ENCODE measurements at places on chromosomes 11 and 22. TPM values are rescaled to one million over a fixed set of nuclear protein-coding genes. Genes with fewer than 3 reads are reported as not detected.

TPBGL gene
- 3.1 TPM for polyA plus RNA-seq

DNA sequence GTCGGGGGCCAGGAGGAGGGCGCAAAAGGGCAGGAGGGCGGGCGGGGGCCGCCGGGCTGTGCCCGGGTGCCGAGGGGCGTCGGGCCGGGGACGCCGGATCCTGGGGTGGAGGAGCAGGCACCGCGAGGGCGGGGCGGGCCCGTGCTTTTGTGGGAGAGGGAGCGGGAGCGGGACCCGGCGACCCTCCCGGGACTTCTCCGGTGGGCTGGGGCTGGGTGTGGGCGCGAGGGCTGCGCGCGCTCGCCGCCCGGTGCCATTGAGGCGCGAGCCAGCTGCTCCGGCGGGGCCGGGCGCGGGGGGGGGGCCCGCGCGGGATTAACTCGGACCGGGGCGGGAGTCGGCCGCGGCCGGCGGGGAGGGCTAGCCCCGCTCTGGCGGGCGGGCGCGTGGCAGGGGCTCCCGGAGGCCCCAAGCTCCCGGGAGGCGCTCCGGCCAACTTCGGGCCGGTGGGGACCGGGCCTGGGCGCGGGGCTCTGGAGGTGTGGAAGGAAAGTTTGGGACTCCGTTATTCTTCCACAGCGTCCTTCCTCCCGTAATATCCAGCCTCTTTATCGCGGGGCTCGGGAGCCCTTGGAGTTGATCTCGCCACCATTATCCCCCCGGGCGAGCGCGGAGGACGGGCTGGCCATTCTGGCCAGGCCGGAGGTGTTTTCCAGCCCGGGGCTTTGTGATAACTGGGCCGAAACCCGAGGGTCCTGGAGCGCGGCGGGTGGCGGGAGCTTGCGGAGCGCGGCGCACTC lies 936 bp downstream of the CECR2 start:
- peaks cover 52% of the 10 kb centered on the region for H3K27me3 ChIP-seq
- no peaks in the 10 kb centered on the region for H3K36me3 ChIP-seq
- H3K27ac ChIP-seq: no peak overlapping the region

TP53I11 gene
- polyA plus RNA-seq: 39.7 TPM

DNA sequence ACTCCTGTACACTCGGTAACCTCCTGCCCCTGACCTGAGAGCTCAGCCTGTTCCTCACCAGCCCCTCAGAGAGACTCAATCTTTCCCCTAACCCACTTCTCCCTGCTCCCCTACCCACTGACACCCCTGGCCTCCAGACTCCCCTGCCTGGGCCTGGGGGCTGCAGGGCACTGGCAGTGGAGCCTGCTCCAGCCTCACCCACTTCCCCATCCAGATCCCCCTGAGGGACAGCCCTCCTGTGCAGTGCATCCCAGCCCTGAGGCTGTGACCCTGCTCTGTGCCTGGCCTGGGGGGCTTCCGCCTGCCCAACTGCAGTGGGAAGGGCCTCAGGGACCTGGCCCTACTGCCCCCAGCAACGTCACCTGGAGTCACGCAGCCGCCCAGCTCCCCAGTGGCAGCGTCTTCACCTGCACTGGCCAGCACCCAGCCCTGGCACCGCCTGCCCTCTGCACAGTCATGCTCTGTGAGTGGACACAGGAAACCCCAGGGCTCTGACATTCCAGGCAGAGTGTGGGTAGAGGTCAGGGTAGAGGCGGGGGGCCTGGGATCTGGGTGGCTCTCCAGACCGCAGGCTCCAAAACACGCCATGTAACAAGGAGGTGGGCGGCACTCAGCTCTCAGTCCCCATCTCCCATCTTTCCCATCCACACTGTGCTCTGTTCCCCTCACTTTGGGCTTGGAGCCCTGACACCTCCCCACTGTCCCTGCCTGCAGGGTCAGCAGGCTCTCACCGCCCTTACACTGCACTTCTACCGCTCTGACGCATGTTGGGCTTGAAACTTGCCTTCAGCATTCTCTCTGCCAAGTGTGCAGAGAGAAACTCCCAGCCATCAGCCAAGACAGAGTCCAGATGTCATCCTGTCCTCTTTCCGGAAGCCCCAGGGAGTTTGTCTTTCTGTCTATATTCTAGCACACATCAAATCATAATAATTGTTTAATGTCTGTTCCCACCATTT lies 5.1 kb downstream of the VSIG10L2 start:
- no peaks in the 10 kb centered on the region for H3K4me1 ChIP-seq
- DNase-seq: peak; percentile 45
- no peak overlapping the region for H3K4me3 ChIP-seq

DNA sequence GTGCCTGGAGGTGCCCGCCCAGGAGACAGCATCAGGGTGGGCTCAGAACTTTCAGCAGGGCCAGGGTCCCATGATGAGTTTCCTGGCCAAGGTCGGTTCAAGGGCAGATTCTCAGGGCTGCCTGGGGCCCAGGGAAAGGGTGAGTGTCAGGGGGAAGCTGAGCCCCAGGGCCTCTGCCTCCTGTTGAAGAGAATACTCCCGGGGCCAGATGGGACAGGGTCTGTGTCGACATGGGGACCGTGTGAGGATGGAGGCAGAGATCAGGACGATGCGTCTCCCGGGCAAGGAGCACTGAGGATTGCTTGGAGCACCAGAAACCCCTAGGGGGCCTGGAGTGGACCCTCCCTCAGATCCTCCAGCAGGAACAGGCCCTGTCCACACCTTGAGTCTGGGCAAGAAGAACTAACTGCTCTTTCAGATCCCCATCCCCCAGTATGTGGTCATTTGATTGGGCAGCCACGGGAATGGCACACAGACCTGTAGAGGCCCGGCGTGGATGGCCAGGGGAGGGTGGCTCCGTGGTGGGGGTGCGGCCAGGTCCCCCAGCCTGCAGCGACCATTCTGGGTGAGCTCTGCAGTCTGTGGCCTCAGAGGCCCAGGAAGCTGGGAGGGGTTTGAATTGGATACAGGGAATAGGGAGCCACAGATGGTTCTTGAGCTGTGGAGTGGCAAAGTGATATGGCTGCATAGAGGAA lies 1078.7 kb downstream of the BRD1 start:
- H3K4me1 ChIP-seq: no peaks in the 10 kb centered on the region
- no peak overlapping the region for H3K4me3 ChIP-seq
- no peaks in the 10 kb centered on the region for H3K27me3 ChIP-seq

- no peaks in the 10 kb centered on the region for H3K36me3 ChIP-seq
- no peaks in the 10 kb centered on the region for H3K27me3 ChIP-seq
- H3K4me3 ChIP-seq: no peak overlapping the region
- no peak overlapping the region for H3K27ac ChIP-seq
Measured at GRCh38 chr11:112221274-112221835, 4.9 kb upstream of the PTS start.

DNA sequence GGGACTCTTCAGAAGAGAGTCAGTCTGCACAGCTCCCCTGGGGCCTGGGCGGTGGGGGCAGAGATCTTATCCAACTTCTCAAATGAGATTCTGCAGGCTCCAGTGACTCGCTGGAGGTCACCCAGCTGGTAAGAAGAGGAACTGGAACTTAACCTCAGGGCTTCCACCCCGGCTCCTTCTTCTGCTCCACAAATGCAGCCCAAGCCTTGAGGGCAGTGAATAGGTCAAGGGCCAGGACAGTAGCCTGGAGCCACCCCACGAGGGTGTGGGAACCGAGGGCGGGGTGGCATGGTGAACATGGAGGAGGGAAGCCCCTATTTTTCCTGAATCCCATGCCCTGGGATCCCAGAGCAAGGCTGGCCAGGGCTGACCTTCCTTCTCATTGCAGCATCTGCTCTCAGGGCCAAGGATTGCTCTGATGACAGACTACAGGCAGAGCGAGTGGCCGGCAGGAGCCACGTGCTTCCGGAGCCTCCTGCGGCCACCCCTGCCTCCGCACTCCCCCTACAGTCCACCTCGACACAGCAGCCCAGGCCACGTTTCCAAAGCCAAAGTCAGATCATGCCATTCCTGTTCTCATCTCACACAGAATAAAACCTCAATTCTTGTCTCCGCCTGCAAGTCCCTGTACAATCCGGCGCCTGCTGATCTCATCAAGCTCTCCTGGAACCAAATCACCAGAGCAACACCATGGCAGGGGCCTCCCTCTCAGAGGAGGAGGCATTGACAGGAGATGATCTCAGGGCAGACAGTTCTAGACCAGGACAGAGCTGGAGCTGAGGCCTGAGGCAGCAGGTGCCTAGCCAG lies 21.1 kb upstream of the UPK3A start:
- no peak overlapping the region for H3K4me3 ChIP-seq
- H3K27me3 ChIP-seq: no peaks in the 10 kb centered on the region
- DNase-seq: peak; percentile 88
- peak overlapping the region; percentile 62 for H3K27ac ChIP-seq
- H3K36me3 ChIP-seq: no peaks in the 10 kb centered on the region

DNA sequence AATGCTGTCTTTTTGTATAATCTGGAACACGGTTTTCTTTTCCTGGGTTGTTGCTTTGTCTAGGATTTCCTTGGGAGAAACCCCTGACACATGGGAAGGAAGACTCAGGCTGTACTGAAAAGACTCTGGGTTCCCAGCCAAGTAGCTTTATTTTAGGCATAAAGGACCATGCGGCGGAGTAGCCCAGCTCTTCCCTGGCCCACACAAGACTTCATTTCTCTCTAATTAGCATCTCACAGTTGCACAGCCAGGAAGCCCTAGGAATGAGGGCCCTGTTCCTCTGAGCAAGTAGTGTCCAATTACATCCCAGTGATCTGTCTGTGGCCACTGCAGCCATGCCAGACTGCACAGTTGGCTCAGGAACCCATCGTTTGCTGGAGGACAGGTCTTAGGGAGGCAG lies 319.5 kb downstream of the TENM4 start:
- DNase-seq: no peak
- H3K27me3 ChIP-seq: no peaks in the 10 kb centered on the region
- H3K4me3 ChIP-seq: no peak overlapping the region

GRCh38 chr11:102138670-102139069 lies 28.4 kb downstream of the YAP1 start:
- no peaks in the 10 kb centered on the region for H3K36me3 ChIP-seq
- H3K27me3 ChIP-seq: no peaks in the 10 kb centered on the region
- H3K27ac ChIP-seq: peak overlapping the region; percentile 22
- H3K4me1 ChIP-seq: peaks cover 6% of the 10 kb centered on the region

- peaks cover 25% of the 10 kb centered on the region for H3K4me1 ChIP-seq
- peak overlapping the region; percentile 93 for H3K27ac ChIP-seq
- H3K27me3 ChIP-seq: no peaks in the 10 kb centered on the region
- peak overlapping the region; percentile 90 for H3K4me3 ChIP-seq
- no peaks in the 10 kb centered on the region for H3K36me3 ChIP-seq
Measured at GRCh38 chr11:72433455-72434036, 785 bp downstream of the CLPB start.

DNA sequence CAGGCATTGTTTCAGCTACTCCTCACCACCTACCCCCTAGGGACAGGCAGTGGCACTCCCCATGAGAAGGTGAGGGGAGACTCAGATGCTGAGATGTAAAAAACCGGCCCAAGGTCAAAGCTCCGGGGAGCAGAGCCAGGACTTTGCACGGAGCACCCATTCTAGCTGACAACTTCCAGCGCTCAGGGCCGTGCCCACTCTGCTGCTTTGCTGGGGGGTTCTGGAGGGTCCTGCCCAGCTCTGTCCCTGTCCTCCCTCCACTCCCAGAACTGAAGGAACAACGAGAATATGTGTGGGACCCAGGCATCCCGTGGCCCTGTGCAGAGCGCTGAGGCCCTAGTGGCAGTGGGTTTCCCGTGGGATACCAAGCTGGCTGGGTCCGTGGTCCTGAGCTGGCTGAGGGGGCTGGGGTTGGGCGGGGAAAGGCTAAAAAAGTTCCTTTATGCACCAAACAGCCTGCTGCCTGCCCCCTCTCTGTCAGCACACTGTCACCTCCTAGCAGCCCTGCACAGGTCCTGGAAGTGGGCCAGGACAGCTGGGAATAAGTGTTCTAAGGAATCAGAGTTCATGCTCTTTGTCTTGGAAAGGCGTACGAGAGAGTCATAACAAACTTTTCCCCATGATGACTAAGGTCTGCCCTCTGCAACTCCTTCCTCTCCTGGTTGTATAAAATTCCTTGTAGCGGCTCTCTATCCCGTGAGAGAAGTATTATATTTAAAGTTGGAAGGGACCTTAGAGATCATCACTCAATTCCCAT lies 1.9 kb downstream of the MS4A10 start:
- H3K36me3 ChIP-seq: no peaks in the 10 kb centered on the region
- no peak for DNase-seq
- no peaks in the 10 kb centered on the region for H3K4me1 ChIP-seq
- H3K4me3 ChIP-seq: no peak overlapping the region
- H3K27me3 ChIP-seq: no peaks in the 10 kb centered on the region

DNA sequence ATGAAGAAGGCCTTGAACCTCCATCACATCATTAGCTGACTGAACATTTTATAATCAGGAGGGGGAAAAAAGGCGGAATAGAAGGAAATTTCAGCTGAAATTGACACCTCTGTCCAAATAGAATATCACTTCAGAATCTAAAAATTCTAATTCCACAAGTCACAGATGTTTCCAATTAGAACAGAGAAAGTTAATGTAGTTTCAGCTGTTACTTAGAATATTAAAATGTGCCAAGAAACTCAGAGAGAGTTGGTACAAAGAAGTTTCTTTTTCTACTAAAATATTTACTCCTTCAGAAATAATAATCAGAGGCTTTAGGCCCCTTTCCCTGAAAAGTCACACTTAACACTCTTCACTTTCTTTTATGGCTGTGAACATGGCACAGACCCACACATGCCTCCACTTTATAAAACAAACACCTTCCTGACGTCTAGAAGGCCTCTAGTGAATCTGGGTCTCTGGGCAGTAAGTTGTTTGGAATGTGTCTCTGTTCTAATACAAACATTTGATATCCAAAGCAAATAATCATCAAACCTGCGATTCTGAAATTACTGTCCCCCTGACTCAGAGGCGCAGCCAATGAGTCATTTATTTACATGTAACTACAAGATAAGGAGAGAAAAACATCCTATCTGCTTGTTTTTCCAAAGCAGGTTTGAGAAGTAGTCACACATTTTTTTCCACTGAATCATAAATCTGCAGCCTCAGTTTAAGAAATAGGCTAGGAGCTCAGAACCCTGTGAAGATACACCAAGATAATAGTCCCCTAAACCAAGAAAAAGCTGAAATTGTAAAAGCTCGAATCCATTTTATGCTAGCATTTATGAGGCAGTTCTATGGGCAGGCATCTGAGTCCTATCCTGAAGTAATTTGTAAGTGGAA lies 148.4 kb downstream of the ME3 start:
- peak overlapping the region; percentile 76 for H3K27ac ChIP-seq
- H3K36me3 ChIP-seq: no peaks in the 10 kb centered on the region
- DNase-seq: no peak

DNA sequence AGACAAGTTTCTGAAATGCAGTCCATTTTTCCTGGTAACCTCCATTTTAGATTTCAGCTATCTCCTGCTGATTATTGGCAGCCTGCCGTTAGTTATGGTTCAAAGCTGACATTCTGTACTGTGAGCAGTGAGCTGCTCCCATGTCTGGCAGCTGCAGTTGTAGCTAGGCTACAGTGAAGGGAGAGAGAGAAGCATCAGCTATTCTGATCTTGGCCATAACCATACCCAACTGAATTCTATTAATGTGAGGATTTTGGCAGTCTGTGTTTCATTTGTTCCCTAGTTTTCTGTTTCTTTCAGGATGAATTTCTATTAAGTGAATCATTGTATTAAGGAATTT lies 33.4 kb downstream of the SIK2 start:
- peak; percentile 42 for DNase-seq
- H3K27ac ChIP-seq: peak overlapping the region; percentile 58
- H3K4me1 ChIP-seq: peaks cover 7% of the 10 kb centered on the region
- no peak overlapping the region for H3K4me3 ChIP-seq
- no peaks in the 10 kb centered on the region for H3K36me3 ChIP-seq
